Activated CD4-positive, alpha-beta T cell treated with anti-CD3 and anti-CD28 coated beads for 36 hours (primary cell): ENCODE measurements at places on chromosomes 4 and X. TPM values are rescaled to one million over a fixed set of nuclear protein-coding genes. Genes with fewer than 3 reads are reported as not detected.

DNA sequence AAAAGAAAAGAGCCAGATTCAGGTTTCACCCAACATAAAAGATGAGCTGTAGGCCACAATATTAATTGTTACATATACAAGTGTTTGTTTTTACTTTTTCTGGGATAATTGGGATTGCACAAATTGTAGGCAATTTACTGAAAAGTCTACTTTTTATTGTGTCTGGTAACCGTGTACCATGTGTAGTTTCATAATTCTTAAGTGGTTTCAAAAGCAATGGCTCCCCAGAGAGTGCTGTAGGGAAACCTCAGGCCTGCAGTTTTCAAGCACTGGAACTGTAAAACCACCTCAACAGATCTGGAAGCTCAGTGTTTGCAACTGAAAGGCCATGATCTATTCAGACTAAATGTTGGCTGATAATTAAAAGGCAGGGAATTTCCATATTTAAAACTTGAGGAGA lies 53.9 kb upstream of the MMAA start:
- no peak for DNase-seq

GRCh38 chr4:165364452-165365080 lies 14.2 kb upstream of the CPE start:
- no peak for DNase-seq

DNA sequence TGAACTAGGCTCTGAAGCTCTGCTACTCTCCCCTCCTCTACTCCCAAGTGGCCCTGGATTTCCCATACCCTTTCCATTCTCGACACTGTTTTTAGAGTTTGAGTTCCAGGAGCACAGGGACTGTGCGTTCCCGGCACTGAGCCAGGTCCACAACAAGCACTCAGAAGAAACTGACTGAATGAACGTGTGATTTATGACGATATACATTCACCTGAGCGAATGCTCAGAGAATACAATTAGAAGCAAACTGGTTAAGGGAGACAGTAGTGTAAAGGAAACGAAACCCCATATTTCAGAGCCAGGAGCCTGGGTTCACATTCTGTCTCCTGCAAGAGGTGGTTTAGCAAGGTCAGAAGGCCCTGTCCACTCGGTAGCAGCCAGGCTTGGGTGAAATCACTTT lies 1.4 kb upstream of the KIAA0232 start:
- DNase-seq, result no peak

PAGE5 gene
- total RNA-seq, result 0.49 TPM

IL2RG gene
- 342 TPM for total RNA-seq
